ENCODE measurements at places on chromosomes 7 and 10.
A peak's percentile ranks its signal among the peaks of the same experiment; 100 is the strongest.

DNA sequence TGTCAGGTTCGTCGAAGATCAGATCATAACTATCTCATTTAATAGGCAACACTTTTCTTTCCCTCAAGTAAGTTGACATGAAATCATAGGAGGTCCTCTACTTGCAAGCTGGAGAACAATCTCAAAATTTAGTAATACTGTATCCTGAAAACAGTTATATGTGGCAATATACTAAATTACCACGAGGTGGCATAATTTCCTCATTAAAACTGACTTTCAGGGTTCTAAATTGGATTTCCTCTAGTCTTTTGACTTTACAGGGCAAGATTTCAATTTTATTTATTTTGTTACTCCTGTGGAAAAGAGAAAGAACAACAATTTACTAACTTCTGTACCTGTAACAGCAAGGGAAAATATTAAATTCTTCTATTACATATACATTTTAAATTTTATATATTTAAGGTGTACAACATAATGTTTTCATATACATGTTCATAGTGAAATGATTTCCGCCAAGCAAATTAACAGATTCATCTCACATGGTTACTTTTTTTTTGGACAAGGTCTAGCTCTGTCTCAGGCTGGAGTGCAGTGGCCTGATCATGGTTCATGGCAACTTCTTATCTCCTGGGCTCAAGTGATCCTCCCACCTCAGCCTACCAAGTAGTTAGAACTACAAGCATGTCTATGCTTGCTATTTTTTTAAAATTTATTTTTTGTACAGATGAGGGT is 53.4 kb upstream of the CYP2C18 start:
- DNase-seq = no peak

DNA sequence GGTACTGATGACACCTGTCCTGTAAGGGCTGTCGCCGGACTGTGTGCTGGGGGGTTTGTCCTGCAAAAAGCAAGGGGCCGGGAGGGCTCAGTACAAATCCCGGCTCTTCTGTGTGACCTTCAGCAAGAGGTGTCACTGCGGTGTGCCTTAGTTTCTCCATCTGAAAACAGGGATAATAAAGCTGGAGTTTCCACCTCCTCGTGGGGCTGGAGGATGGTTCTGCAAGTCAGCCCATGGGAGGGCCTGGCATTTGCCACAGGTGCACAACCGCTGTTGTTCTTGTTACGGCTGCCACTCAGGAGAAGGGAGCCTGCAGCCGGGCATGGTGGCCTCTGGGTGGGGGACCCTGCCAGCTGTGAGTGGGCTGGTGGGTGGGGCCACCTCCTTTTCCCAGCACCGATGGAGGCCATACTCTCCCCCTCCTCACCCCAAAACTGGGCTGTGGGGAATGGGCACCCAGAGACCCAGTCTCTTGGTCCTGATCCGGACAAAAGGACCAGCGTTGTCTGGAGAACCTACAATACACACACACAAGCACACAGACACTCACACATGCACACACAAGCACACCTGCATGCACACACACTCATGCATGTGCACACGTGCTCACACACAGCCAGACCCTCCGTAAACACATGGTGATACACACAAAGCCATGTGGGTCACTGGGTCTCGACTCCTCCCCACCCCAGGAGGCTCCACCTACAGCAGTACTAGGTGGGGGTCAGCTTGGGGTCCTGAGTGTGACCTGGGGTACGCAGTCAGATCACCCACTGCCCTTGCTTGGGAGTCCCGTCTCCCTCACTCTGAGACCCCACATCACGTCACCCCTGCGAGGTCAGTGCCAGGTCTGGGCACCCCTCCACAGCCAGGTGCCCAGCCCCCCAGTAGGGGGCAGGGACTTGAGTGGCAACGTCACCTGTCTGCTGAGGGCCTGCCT is 34.1 kb downstream of the ELFN1 start:
- DNase-seq = no peak

- DNase-seq = no peak
These were observed 4.4 kb downstream of the RNF216 start for GRCh38 chr7:5776894-5777660.

- no peak for DNase-seq
These were observed 19.8 kb downstream of the HACD1 start for GRCh38 chr10:17597386-17597785.

DNA sequence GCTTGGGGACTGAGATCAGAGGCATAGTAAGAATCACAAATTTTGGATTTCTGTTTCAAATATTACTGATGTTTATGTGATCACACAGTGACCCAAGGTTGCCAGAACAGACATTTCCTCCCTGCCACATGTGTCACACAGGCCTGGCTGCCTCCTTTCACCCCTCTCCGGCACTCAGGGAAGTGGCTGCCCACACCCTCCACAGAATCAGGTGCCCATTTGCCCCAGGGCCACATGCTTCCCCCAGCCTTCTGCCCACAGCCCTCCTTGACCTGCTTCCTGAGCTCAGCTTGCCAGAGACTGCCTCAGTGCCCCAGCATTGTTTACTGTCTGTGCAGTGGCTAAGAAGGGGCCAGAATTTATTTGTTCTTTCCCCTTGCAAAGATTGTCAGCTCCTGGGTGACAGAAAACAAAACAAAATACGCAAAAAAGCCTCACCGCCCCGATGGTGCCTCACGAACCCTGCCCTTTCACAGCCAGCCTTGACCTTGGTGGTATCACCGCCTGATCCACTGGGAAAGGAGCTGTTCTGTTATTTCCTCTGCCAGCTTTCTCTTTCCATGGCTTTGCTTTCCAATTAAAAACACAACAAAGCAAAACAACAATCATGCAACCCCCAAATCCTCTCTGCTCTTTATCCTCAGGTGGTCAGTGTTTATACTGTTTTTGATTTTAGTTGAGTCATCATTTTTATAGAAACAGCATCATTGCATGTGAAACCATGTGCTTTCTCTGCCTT is 52.8 kb downstream of the CHN2 start:
- DNase-seq = no peak

DNA sequence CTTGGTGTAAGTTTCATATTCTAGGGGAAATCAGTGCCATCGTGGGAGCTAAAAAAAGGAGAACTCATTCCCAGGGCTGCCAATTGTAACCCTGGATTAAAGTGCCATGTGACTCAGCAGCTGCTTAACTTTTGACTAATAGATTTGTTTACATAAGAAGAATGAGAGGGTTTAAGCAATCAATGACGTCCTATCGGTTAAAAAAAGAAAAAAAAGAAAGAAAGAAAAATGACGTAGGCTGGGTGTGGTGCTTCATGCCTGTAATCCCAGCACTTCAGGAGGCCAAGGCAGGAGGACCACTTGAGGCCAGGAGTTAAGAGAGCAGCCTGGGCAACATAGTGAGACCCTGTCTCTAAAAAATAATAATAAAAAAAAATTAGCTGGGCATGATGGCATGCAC is 116.2 kb upstream of the AFAP1L2 start:
- no peak for DNase-seq

DNA sequence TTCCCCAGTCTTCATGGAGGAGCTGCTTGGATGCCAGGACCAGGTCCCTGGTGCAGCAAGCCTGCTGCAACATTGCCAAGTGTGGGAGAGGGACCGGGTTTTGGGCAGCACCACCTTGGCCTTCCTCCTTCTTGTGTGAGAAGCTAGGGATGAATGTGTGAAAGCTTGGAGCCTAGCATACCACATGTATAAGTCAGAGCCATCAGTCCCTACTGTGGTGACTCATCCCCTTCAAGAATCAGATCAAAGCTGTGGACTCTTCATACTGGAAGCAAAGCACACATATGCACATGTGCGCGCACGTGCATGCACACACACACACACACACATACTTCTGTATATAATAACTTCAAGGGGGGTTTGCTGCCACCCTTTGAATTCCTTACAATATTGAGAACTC is 527.8 kb downstream of the LRMDA start:
- no peak for DNase-seq

- DNase-seq = no peak
These were observed 2.6 kb downstream of the TBRG4 start for GRCh38 chr7:45108863-45109262.

GRCh38 chr7:36311539-36311938 is 78.1 kb upstream of the ANLN start:
- no peak for DNase-seq

- no peak for DNase-seq
These were observed 95.6 kb downstream of the OSBPL3 start for GRCh38 chr7:24884401-24884800.

GRCh38 chr10:133537546-133538545 is 10.7 kb downstream of the CYP2E1 start:
- DNase-seq = no peak

DNA sequence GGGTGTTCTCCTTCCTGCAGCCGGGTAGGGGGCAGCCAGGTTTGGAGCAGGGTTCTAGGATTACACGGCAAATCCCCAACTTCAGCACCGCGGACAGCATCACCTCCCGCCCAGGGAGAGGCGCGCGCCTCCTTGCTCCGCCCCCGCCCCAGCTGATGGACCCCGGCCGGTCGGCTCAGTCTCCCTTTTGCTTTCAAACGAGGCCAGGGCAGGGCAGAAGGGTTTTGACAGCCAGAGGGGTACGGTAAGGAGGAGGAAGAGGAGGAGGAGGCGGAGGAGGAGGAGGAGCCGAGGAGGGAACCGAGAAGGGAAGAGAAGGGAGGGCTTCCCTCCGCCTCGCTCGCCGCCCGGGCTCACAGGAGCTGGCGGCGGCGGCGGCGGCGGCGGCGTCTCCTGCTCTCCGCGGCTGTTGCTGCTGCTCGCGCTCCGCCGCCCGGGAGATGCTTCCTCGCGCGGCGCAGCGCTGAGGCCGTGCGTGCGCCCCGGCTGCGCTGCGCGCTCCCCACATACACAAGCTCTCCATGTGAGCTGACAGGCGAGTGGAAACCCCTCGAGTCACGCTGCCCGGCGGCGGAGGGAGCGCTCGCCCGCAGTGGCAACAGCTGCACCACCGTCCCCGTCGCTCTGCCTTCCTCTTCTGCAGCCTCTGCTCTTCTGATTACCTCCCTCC is 615 bp upstream of the CNTNAP2 start:
- no peak for DNase-seq

- peak; percentile 28 for DNase-seq
These were observed 26.2 kb upstream of the CARD11 start for GRCh38 chr7:3069771-3070449.

- no peak for DNase-seq
These were observed 129.8 kb upstream of the FERD3L start for GRCh38 chr7:19275000-19275399.

DNA sequence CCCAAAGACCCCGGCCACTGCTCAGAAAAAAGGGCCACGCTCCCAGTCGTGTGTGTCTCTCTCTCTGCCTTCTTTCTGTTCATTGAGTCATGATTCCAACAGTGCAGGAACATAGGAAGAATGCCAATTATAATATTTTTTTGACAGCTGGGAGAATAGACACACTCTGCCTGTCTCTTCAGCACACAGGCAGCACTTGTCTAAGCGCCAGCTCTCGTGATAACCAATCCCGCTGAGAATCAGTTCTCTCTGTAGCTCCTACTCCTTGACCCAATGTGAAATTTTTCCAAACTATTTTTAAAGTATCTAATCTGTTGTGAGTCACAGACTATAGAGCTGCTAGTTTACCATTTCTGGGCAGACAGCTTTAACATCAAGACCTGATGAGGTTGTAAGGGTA is 145.7 kb upstream of the RHEB start:
- no peak for DNase-seq

- no peak for DNase-seq
These were observed 15.8 kb upstream of the ADAMTS14 start for GRCh38 chr10:70656489-70656888.

DNA sequence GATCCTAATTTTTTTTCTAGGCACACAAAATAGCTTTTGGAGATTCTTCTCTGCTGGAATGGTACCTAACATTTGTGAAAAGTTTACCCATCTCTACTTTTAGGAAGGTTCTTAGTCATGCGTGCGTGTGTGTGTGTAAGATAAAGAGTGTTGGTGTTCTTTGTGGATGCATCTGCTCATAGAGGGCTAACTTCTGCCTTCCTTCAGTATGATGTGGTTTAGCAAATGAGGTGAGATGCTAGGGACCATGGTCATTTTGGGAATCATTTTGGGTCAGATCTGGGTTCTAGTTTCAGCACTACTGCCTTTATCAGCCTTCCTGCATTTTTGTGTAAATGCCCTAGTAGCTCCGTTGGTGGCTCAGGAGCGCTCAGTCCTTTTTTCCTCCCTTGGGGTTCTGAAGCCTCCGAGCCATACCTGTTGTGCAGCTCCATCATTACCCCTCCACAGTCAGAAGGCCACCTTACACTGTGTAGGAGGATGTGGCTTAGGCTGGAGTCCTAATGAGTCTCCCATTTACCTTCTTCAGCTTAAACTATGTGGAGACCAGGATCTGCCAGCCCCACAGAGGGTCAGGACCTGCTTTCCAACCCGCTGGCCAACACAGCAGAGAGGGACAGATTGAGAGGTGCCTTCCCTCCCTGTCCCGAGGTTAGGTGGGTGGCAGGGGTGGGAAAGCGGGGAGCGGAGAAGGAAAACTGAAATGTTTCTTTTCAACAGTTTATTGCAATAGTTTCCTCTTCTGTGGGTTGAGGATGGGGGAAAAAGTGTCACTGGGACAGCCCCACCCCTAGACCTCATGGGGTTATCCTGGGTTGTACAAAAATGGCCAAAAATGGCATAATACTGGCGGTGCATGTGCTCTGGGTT is 31.2 kb downstream of the TSPAN14 start:
- no peak for DNase-seq

DNA sequence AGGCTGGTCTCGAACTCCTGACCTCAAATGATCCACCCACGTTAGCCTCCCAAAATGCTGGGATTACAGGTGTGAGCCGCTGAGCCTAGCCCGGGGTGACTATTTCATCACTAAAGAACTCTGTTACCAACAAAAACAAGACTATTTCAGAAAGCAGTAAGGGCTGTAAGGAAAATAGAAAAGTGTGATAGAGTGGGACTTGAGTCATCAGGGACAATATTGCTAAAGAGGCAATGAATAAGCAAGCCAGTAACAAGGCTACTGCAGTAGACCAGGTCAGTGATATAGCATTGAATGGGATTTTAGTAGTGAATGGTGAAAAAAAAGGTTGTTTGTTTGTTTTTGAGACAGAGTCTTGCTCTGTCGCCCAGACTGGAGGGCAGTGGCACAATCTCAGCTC is 51.7 kb downstream of the SVOPL start:
- no peak for DNase-seq

DNA sequence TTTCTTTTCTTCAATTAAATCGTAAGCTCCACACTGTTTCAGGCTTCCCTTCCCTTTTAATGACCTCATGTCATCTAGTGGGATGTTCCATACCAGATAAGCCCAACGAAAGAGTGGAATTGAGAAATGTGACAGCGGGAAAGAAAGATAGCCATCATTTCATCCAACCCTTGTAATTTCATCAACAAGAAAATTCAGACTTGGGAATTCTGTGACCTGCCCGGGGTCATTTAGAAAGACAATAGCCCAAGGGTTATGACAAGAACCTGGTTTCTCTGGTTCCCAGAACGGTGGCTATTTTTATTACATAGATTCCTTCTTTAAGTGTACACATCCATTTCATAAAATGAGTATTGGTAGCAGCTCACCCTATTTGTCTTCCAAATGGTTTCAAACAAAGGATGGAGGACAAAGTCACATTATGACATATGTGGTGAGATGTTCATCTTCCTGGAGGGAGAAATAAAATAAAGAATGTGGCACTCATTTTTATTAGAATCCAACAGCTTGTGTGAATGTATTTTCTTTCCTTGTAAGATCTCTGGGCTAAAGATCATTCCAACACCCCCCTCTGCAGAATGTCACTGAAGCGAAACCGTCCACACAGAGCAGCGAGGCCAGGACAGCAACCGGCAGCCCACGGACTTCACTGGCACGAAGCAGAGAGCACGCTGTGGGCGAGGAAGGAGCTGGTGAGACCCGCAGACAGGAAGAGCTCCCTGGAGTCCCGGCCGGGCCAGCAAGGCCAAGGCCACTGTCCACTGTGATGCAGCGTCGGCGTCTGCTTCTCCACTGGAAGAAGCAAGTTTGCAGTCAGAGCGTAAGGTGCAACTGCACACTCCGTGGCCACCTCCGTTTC is 199.9 kb downstream of the KLF6 start:
- DNase-seq = no peak

All from CD4-positive, alpha-beta T cell treated with Interferon alpha-2 for 1 hour (primary cell).